ENCODE measurements at places on chromosomes 1 and 21.
A peak's percentile ranks its signal among the peaks of the same experiment; 100 is the strongest.

GRCh38 chr1:95652423-95652965 lies 418.5 kb downstream of the RWDD3 start:
- no peak for DNase-seq

DNA sequence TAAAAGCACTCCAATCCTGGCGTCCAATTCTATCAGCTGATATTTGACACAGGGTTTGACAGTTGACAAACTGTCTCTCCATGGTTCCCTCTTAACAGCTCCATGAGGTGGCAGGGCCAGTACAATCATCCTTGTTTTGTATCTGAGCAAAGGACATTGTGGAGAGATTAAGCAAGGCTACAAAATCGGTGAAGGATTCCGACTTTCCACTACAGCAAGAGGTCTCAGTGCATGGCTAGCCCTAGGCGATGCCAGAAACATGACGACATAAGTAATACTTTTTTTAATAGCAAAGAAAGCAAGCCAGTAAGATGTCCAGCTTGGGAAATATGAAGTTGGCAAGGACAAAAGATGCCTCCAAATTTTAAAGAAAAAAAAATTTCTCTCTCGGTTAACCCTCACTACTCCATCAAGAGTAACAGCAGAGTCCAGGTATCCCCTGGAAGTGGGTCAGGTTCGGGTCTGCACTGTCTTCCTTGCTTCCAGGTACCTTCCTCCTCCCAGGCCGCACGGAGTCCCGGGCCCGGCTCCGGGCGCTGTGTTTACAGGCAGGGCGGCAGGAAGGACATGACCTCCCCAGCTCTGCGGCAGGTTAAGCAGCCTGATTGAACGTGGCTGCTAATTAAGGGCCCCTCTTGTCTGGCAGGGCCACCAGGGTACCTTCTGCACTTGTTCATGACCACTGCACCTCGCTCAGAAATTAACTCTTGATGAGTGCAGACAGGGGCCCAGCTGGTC lies 106.1 kb downstream of the SIM2 start:
- no peak for DNase-seq

GRCh38 chr1:197453376-197454058 lies 185.5 kb downstream of the CRB1 start:
- no peak for DNase-seq

DNA sequence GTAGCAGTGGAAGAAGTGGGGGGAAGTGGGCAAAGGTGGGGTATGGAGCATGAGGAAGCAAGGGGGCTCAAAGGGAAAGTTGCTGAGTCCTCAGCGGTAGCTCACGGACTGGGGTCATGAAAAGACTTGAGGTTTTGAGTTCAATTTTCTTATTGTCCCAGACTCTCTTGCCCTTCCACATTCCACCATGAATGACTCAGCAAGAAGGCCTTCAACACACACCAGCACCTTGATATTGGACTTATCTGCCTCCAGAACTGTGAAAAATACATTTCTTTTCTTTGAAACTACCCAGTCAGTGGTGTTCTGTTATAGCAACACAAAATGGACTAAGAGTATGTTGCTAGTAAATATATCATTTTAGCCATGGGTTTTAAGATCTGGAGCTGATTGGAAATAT lies 17.3 kb upstream of the RHBDL2 start:
- no peak for DNase-seq

- no peak for DNase-seq
Measured at GRCh38 chr21:36396971-36397370, 11.8 kb downstream of the CHAF1B start.

- no peak for DNase-seq
Measured at GRCh38 chr1:83527987-83528386, 470.9 kb downstream of the TTLL7 start.

DNA sequence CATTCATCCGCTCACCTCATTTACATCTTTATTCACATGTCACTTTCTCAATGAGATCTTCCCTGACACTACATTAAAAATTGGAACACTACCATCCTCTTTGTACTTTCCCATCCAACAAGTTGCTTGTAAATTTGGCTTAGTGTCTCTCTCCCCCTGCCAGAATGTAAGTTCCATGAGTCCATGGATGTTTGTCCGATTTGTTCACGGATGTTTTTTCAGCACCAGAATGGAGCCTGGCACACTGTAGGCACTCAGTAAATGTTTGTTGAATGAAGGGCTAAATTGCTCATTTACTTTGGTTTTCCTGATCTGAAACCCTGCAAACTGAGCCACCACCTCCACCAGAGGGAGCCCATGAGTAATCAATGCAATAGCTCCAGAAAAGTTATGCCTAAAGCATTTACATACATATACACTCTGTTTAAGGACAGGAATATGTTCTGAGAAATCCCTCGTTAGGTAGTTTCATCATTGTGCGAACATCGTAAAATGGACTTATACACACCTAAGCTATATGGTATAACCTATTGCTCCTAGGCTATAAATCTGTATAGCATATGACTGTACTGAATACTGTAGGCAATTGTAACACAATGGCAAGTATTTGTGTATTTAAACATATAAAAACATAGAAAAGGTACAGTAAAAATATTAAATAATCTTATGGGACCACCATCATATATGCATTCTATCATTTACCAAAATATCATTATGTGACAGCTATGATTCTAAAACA lies 2.8 kb upstream of the EYA3 start:
- DNase-seq, result peak; percentile 71

DNA sequence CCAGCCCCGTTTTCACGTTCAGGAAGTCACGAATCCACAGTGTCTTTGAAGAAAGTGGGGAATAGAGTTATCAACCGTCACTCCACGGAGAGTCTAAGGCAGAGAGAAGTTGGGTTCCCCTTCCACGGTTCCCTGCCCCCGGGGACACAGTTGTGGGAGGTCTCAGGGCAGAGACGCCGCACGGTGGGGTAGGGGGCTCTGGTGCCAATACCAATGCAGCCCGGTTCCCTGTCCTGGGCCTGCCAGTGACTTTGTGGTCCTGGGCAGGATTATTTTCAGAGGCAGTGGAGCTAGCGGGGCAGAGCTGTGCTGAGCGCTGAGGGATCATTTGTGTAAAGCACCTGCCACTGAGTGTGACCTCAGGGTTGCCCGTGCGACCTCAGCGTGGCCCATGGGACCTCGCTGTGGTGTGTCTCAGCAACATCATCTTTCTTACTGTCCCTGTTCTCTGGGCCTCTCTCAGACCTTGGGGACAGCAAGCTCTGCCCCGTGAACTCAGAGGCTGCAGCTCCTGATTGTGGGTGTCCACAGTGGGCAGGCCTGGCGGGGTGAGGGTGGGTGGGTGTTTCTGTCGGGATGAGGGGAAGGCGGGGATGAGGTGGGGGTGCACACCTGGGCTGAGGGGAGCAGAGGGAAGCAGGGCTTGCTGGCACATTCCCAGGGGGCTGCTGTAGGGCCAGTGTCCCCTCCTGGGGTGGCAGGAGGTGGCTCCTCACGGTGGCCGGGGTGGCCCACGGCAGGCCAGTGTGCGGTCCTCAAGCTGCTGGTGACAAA lies 65.2 kb downstream of the AGPAT3 start:
- no peak for DNase-seq

Measured in hematopoietic multipotent progenitor cell treated with erythropoietin and hydrocortisone succinate and interleukin-3 and kit ligand, for 17 days (in vitro differentiated cells).